ENCODE measurements at places on chromosomes 4 and X.

- no peak for DNase-seq
Measured at GRCh38 chrX:101409043-101409442, 1.0 kb downstream of the HNRNPH2 start.

- DNase-seq, result peak; percentile 86
Measured at GRCh38 chr4:73650250-73650649, 30.0 kb upstream of the RASSF6 start.

DNA sequence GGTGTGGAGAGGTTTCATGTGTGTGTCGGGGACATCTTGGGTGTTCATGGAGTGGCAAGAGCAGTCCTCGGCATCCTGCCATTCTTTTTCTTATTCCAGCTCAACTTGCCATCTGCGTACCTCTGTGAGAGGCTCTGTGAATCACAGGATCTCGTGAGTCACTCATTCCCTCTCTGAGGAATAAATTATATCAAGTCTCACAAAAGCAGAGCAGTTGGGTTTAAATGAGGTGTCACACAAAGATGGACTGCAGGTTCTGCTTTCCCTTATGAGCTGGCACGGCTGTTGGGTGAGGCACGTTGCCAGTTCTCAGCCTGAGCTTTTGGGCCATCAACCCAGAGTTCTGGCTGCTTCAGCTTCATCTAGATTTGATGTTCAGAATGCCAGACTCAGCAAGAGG, 6.8 kb upstream of the OCIAD2 start:
- peak; percentile 95 for DNase-seq

GRCh38 chr4:5217421-5217820, 166.1 kb downstream of the STK32B start:
- no peak for DNase-seq

DNA sequence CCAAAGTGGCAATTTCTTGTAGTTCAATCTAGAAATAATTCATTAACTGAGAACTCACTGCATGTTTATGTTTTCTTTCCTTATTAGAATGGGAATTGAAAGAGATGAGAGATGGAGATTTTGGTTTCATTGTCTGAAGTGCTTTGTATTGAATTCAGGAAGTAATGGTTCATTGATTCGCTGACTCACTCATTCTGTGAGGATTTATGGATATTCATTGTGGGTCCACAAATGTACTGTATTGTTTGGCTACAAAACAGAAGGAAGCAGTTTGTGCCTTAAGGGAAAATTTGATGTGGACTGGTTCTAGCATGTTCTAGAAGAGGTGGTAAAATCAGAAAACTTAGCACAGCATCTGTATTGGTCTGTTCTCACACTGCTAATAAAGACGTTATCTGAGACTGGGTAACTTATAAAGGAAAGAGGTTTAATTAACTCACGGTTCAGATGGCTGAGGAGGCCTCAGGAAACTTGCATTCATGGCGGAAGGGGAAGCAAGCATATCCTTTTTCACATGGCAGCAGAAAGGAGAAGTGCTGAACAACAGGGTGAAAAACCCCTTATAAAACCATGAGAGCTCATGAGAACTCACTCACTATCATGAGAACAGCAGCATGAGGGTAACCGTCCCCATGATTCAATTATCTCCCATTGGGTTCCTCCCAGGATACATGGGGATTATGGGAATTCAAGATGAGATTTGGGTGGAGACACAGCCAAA, 132.3 kb upstream of the VCX3A start:
- peak; percentile 64 for DNase-seq

DNA sequence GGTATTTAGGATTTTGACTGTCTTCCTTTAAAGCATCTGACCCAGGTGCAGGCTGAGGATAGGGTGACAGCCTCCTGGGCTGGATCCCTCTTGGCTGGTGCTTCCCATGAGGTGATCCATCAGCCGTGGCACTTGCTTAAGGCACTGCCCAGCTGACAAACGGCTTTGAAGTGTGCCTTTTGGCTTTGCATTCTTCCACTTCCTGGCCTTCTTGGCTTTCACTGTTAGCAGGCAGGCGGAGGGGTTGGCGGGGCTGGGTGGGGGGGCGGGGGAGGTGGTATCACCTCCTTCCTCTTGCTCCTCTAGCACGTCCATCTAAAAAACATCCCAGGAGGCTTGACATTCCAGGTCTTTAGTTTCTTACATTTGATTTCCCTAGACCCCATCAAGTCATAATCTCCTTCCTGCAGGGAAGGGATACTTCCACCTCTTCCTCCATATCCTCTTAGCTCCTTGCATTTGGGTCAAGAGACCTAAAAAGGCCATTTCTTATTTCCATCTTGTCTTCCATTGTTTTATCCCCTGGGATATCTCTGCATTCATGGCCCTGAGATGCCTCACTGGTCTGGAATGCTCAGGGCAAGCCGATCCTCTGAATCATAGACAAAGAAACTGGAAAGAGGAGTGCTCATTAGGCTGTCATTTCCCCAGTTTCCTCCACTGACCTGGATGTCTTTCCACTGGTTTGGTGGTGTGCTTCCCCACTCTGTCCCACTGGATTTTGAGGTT, 11.3 kb upstream of the APLN start:
- peak; percentile 71 for DNase-seq

GRCh38 chr4:38985410-38986100, 46.7 kb downstream of the TMEM156 start:
- DNase-seq, result no peak

GRCh38 chrX:20742106-20742505, 475.4 kb upstream of the RPS6KA3 start:
- DNase-seq, result no peak

DNA sequence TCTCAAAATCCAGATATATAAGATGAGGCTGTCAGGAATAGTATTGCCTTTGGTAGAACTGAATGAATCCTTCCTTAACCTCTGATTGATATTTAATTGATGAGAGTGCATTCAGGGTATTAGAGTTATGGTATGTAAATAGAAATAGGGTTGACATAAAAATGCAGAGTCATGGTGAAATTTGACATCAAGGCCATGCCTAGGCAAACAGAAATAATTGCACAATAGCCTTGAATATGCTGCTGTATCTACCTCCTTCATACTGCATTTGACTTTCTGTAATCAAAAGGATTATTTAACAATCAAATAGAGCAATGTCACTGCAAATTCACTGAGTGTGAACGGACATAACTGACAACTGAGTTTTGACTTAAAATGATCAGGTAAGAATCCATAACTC, 1316.3 kb downstream of the STIM2 start:
- peak; percentile 20 for DNase-seq

- DNase-seq, result peak; percentile 62
Measured at GRCh38 chrX:47573341-47574075, 8.7 kb upstream of the TIMP1 start.

GRCh38 chrX:47597222-47597621, 15.0 kb downstream of the TIMP1 start:
- DNase-seq, result no peak

GRCh38 chr4:113524096-113524495, 237.4 kb downstream of the CAMK2D start:
- no peak for DNase-seq

- DNase-seq, result no peak
Measured at GRCh38 chrX:131577999-131578734, 34.3 kb downstream of the OR13H1 start.

DNA sequence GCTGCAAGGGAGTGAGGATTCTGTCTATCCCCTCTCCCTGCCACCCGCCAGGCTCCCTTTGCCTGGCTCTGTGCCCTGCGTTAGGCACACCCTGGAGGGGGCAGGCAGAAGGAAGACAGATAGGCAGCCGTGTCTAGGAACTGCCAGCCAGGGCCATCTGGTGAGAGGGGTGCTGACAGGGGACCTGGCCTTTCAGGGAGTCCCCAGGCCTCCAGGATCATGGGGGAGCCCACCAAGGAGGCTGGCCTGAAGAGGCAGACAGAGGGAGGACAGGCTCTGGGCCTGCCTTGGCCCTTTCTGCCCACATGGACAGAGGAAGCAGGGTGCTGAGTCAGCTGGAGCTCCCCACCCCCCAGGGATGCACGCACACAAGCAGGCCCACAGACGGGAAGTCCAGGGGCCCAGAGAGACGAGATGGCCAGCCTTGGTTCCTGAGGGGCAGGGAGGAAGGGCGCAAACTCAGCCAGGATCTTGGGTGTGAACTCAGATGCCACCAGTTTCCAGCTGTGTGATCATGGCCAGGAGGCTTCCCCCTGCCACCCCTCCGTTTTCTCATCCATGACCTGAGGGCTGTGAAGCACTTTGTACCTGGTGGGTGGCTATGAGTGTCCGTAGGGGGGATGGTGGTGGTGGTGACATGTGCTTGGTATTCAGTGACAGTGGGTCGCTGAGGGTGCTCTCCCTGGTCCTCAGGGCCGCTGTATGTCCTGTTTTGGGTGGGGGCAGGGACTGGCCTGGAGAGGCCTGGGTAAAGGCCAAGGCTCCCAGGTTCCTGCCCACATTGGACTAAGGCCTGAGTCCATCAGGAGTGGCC, 1.8 kb downstream of the SH3BP2 start:
- peak; percentile 47 for DNase-seq

- no peak for DNase-seq
Measured at GRCh38 chr4:100929135-100929534, 411.3 kb upstream of the EMCN start.

DNA sequence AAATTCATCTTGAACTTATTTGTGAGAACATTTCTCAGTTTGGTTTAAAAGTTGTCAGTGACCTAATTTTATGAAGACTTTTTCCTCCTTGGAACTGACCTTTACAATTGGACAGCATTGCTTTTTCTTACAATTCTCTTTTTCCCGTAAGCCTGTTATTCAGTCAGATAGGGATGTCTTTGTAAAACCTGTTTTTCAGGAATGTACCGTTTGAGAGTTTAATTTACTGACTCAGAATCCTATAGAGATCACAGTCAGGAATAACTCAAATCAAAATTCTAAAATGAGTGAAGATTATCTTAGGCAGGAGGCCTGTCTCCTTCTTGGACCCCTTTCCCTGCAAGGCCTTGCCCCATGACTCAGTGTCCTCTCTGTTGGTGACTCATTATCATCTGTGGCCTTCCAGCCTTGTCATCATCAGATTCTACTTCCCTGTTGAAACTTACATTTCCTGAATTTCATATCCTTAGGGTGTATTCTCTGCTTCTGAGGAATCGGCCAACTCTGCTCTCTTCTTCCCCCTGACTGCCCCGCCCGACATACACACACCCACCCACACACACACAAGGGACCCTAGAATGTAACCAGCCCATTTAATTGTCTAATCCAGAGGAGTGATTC, 99.8 kb downstream of the ARHGAP10 start:
- DNase-seq, result peak; percentile 92

GRCh38 chr4:154838694-154839093, 57.6 kb downstream of the RBM46 start:
- DNase-seq, result no peak

GRCh38 chr4:71383984-71384383, 45.2 kb downstream of the SLC4A4 start:
- no peak for DNase-seq

- DNase-seq, result peak; percentile 87
Measured at GRCh38 chr4:71607780-71608677, 175.8 kb downstream of the GC start.

DNA sequence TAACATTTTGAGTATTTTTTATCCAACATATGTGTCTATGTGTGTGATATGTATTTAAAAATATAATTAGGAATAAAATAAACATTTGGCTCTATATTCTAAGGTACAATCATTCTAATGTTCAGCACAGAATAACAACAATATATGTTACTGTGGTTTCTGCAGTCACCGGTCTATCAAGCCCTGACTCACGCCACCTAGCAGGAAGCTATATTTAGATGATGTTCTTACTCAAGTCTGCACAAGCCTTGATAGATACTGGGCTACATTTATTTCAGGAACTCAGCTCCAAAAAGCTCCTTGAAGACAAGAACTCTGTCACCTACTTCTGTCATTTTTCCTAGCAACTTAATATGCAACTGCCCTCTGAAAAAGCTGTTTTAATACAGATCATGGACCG, 152.0 kb upstream of the FTHL17 start:
- peak; percentile 88 for DNase-seq

DNA sequence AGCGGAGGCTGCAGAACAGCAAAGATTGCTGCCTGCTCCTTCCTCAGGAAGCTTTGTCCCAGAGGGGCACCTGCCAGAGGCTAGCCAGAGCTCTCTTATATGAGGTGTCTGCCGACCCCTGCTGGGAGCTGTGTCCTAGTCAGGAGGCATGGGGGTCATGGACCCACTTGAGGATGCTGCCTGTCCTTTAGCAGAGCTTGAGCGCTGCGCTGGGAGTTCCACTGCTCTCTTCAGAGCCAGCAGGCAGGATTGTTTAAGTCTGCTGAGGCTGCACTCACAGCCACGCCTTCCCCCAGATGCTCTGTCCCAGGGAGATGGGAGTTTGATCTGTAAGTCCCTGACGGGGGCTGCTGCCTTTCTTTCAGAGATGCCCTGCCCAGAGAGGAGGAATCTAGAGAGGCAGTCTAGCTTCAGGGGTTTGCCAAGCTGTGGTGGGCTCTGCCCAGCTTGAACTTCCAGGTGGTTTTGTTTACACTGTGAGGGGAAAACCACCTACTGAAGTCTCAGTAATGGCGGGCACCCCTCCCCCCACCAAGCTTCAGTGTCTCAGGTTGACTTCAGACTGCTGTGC, 10.9 kb downstream of the DCK start:
- DNase-seq, result no peak

GRCh38 chrX:72141372-72142004, 9.8 kb upstream of the RTL5 start:
- DNase-seq, result no peak

GRCh38 chr4:139817657-139818452, 152.2 kb downstream of the MGST2 start:
- DNase-seq, result peak; percentile 69

DNA sequence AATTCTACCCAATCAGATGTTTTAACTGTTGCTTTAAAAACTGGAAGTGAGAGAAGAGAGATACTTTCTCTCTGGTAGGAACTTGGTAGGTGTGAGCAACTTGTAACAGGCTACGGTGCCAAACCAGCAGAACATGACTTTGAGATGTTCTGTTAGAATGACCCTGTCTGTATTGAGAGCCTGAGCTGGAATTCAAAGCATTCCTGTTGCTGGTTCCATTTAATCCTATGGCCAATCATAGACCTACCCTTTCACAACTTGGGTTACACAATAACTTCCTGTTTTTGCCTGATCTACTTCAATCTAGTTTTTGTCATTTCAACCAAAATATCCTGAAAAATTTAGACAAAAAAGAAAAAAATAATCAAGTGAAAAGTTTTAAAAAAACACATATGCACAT, 1.7 kb upstream of the PRRG1 start:
- peak; percentile 41 for DNase-seq

GRCh38 chr4:8185295-8185694, 13.8 kb upstream of the SH3TC1 start:
- DNase-seq, result peak; percentile 94

- DNase-seq, result no peak
Measured at GRCh38 chr4:86452422-86452891, 92.6 kb upstream of the MAPK10 start.

DNA sequence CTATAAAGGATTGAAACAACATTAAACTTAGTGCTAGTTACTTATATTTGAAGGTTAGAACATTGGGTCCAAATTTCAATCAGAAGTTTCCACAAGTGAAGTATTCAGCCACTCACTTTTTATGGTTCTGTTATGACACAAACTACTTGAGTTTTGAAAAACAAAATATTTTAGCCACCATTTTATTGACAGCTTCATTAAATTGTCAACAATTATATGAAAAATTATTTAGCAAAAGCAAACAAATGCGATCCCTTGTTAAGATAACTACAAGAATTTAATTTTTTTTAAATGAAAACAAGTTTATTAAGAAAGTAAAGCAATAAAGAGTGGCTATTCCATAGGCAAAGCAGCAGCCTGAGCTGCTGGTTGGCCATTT, 3.1 kb downstream of the CXCL2 start:
- no peak for DNase-seq

- peak; percentile 2 for DNase-seq
Measured at GRCh38 chrX:105829011-105829410, 6.7 kb downstream of the NRK start.

Data from epithelial cell of esophagus (primary cell).